Renal cortical epithelial cell (primary cell): ENCODE measurements at places on chromosomes 12 and 14. TPM values are rescaled to one million over a fixed set of nuclear protein-coding genes. Genes with fewer than 3 reads are reported as not detected.

Gene SLC24A4
- not detected in 2 replicates for total RNA-seq

Gene INSM2
- 0.05 TPM in 1 of 2 replicates, not detected in the other for total RNA-seq

Gene CFAP73
- 0.25 TPM in 1 of 2 replicates, not detected in the other for total RNA-seq

Gene SRRM4
- total RNA-seq: under 0.01 TPM in 1 of 2 replicates, not detected in the other

Gene TAC3
- total RNA-seq: not detected in 2 replicates

- no peak for DNase-seq
These were observed 2.8 kb upstream of the BAZ2A start for GRCh38 chr12:56632701-56633467.

- no peak for DNase-seq
These were observed 19.3 kb downstream of the ZNF664 start for GRCh38 chr12:123992118-123992825.

GRCh38 chr12:65828711-65829339, 4.5 kb downstream of the HMGA2 start:
- DNase-seq: no peak

- DNase-seq: no peak
These were observed 155.7 kb downstream of the SEC23A start for GRCh38 chr14:38947343-38947742.

- no peak for DNase-seq
These were observed 82.4 kb downstream of the SLC25A21 start for GRCh38 chr14:37090026-37090425.

GRCh38 chr14:65026526-65026925, 39.8 kb downstream of the FNTB start:
- no peak for DNase-seq

DNA sequence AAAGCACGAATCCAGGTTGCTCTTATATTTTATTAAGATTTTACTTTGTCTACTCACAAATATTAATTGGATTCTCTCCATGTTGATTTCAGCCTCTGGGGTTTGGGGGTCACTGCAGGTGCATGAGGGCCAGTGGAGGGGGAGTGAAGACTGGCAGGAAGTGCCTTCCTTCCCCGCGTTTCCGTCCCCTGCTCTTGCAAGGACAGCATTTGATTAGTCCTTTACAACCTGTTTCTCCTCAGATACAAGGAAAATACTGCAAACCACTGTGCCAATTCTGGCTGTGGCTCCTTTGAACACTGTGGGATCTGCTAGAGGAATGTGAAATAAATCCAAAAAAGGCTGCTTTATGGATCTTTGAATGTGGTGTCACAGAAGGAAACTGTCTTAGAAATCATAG, 291.8 kb downstream of the ETNK1 start:
- DNase-seq: no peak

DNA sequence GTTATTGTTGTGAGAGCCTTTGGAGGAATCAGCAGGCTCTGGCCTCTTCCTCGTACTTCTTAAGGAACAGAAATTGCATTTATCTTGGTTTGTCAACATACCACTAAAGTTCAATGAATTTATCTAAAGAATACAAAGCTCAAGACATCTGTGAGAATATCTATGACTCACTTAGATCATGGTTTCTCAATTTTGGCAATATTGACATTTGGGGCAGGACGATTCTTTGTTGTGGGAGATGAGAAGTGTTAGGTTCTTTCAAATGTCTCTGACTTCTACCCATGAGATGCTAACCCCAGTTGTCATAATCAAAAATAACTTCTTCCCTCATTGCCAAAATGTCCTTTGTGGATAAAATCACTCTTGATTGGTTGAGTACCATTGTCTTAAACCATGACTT, 1190.3 kb downstream of the GALC start:
- no peak for DNase-seq

DNA sequence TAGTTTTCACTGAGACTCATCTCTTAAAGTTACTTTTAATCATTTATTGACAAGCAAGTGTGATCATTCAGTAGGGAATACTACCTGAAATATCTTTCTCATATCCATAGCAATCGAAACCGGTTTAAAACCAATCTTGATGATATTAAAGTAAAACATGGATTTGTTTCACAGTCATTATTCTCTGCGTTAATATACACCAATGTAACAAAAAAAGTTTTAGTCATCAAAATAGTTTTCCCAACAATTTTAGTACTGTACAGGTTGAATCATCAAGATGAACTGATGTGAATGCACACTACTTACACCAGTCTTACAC, 137.0 kb upstream of the KRAS start:
- DNase-seq: no peak

GRCh38 chr12:52061470-52062166, 8.2 kb upstream of the ATG101 start:
- DNase-seq: no peak

DNA sequence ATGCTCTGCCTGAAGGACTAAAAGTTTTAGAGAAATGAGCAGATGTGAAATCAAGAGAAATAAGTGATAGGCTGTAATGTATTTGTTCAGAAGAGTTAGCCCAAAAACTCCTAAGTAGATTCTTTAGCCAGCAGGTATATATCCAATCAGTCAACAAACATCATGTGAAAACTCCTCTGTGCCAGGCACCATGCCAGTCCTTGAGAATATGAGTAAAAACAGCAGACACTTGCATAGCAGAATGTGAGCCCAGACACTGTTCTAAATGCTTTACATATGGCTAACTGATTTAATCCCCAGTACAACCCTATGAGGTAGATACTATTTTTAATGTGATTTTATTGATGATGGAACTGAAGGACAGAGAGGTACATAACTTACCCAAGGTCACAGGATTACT, 329.8 kb downstream of the PAWR start:
- no peak for DNase-seq

GRCh38 chr14:54622192-54622958, 55.4 kb downstream of the SAMD4A start:
- no peak for DNase-seq

GRCh38 chr14:57390806-57391516, 575 bp downstream of the NAA30 start:
- no peak for DNase-seq

GRCh38 chr12:62785941-62786559, 148.9 kb downstream of the PPM1H start:
- DNase-seq: peak; percentile 99

GRCh38 chr12:130827432-130827831, 11.6 kb downstream of the STX2 start:
- no peak for DNase-seq

DNA sequence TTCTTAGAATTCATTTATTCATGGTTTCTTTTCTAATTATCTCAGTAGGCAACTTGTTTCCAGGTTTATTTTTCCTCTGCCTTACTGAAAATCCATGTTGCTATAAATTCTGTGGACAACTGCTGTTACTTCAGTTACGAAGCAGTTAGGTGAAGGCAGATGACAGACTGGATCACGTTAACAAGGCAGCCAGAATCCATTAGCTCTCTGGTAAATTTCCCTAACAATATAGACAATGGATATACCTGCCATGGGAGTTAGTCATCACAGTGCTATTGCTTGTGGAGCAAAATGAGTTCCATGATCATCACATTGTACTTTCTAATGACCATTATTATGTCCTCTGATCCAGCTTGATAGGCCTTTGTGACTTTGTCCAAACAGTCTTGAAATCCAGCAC, 291.5 kb downstream of the NELL2 start:
- no peak for DNase-seq

GRCh38 chr12:26473291-26473690, 277.9 kb downstream of the SSPN start:
- peak; percentile 89 for DNase-seq

- DNase-seq: no peak
These were observed 6.7 kb upstream of the GOLGA3 start for GRCh38 chr12:132835076-132836025.

DNA sequence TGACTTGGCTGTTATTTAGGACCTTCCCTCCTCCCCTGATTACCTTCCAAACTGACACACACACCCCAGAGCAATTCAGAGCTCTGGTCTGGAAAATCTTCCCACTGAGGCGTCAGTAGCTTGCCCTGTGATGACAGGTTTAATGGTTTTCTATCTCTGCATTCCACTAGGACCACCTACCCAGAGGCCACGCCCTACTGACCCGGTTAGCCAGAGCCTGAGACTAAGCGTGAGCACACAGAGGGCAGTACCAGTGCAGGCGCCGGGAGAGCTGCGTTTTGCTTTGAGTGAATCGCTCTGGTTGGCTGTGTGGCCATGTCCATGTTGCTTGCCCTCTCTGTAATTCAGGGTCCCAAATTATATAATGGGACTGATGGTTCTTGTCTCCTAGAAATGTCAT, 36.2 kb upstream of the ATP2A2 start:
- DNase-seq: no peak

- peak; percentile 94 for DNase-seq
These were observed 245.3 kb downstream of the ZFP36L1 start for GRCh38 chr14:68547305-68548193.

- DNase-seq: no peak
These were observed 140.3 kb downstream of the RERGL start for GRCh38 chr12:17949558-17950141.

GRCh38 chr12:40668099-40668529, 24.1 kb upstream of the CNTN1 start:
- DNase-seq: no peak
